ENCODE measurements at places on chromosomes 7 and 10. TPM values are rescaled to one million over a fixed set of nuclear protein-coding genes. Genes with fewer than 3 reads are reported as not detected.

DNA sequence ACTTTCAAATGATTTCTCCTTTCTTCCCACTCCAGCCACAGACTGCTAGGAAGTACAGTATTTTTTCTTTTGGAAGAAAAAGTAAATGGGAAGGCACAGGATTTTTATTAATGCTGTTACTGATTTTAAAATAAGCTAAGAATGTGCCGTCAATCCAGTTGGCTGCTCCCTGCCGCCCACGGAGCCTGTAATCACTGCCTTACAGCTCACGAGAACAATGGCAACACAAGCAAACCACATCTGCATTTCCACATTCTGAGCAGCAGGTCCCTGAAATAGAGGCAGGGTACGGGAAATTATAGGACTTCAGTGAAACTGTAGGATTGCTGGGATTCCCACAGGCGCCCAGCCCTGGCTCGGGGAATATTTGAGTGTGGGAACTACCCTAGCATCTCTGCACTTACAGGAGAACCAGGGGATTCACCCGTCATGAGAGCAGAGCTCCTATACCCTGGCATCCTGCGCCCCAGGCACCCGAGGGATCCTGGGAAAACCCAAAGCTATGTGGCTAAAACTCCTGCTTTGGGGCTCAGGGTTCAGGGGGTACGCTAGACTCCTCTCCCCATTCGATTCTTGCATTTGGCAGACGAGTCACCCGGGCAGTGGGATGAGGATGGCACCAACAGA is 72.9 kb upstream of the TNS3 start:
- no peak for DNase-seq

GRCh38 chr7:29194594-29195427 is at the start of gene CHN2:
Gene CHN2, plus strand, starts transcription at chr7:29194775.
- peak; percentile 28 for DNase-seq

SLC26A5 gene
- total RNA-seq, result not detected

GRCh38 chr7:102180727-102181126 is 105.9 kb upstream of the SH2B2 start:
- no peak for DNase-seq

DNA sequence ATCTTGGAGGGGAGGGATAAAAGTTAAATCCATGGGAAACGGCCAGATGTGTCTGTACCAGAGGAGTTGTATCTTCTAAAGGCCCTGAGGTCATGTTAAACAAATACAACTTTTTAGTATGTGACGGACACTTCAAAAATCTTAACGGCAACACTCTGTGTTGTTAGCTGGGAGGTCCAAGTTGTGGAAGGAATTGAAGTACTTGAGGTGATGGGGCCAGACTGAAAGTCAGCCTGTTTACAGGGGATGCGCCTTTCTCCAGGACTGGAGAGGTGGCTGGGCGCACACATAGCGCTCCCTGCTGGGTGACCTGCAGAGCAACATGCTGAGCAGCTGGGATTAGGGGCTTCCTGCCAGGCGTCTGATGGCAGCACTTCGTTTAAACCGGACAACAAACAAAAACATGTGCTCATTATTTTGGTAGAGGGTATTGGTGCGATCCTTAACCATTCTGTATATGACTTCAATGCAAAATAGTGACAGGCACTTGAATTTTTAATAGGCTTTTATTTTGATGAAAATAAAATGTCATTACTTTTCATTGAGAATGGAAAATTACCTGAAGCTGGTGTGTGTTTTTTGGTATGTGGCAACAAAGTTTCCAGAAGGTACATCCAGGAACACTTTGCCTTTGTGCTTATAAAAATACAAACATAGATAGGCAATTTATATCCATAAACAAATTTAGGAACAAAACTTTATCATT is 198.2 kb downstream of the MLLT10 start:
- peak; percentile 46 for DNase-seq

DNA sequence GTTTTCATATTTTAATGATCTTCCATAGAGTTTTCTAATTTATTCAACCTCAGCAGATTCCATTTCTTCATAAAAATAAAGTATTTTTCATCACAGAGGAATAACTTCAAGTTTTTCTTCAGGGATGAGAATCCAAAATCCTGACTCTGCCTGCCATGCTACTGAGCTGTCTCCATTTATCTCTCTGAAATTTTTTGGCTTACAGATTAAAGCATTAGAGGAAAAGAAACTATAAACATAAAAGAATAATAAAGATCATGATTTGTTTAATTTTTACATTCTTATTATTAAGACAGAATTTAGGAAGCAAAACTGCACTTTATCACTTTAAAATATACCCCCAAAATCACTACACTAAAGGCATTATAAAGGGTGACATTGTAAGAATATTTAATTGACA is 301.8 kb upstream of the NFE2L3 start:
- no peak for DNase-seq

DNA sequence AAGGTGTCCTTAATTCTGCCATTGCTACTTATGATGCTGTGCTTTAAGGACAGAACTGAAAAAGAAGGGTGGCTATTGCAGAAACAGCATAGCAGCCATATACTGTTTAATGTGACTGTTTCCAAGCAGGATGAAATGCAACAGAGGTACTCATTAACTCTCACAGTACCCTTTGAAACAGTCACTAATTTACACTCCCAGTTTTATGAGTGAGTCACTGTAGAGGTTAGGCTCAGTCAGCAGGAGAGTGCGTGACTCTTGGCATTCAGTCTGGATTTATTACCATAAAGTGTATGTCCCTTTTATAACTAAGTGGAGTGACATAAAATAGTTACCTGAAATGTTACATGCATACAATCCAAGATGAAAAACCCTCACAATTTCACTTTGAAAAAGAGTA is 27.7 kb downstream of the ALDH18A1 start:
- no peak for DNase-seq

DNA sequence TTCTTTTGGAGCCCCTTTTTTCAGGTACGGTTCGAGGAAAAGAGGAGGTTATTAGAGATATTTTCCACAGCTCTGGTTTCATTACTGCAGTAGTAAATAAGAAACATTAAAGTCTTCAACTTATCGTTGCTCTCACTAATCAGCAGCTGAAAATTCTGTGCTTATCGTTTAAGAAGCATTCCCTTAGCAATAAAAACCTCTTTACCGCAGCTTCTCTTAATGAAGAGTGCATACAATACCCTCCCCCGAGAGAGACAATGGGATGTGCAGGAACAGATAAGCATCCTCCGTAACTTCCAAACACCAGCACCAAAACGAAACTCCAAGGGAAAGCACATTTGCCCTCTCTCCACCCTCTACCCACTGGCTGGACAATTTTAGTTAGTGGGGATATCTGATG is 384.5 kb downstream of the NEBL start:
- no peak for DNase-seq

OPALIN gene
- total RNA-seq, result not detected

CNNM1 gene
- total RNA-seq, result 0.31 TPM

- no peak for DNase-seq
Observed at GRCh38 chr10:11478807-11479206, 132.6 kb downstream of the USP6NL start.

GRCh38 chr7:8254215-8254614 is 7.8 kb downstream of the ICA1 start:
- no peak for DNase-seq

DNA sequence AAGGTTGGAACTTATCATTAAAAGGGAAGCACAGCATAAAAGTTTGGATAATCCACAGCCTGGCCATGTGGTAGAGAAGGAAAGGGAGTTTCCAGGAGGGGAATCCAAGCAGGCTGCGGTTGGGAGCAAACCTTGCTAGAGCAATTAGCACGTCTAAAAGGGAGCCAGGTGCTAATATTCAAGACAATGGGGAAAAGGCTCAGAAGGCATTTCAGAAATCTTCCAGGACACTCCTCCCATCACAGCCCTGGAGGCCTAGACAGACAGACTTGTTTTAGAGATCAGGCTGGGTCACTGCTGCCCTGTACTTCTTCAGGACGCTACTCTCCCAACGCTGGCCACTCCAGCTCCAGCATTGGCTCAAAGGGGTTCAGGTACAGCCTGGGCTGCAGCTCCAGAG is 96.2 kb upstream of the KAT6B start:
- no peak for DNase-seq

DNA sequence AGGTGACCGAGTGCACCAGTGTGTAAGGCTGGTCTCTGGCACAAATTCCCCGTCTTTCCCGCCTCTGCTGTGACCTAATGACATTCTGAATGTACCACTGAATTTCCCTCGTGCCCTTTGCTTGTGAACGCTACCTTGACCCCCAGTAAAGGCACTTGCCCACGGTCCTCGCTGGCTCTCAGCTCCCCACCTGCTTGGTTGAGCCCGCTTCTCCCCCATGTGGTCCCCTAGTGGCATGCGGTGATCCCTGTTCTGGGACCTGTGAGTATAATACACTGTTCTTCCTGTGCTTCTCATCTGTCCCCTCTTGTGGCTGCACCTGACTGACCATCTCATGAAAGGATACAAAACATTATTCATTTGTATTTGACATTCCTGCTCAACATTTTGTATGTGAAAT is 495.7 kb downstream of the INHBA start:
- no peak for DNase-seq

TRIL gene
- 13.4 TPM for total RNA-seq

- no peak for DNase-seq
Observed at GRCh38 chr10:12938271-12938670, 63.2 kb downstream of the CCDC3 start.

TRIM73 gene
- total RNA-seq, result 17.0 TPM

- DNase-seq, result no peak
Observed at GRCh38 chr10:132685921-132686680, 99.8 kb downstream of the NKX6-2 start.

GRCh38 chr10:133390597-133391248 is 3.2 kb upstream of the MTG1 start:
- DNase-seq, result no peak

HOXA9 gene
- 13.2 TPM for total RNA-seq

DNA sequence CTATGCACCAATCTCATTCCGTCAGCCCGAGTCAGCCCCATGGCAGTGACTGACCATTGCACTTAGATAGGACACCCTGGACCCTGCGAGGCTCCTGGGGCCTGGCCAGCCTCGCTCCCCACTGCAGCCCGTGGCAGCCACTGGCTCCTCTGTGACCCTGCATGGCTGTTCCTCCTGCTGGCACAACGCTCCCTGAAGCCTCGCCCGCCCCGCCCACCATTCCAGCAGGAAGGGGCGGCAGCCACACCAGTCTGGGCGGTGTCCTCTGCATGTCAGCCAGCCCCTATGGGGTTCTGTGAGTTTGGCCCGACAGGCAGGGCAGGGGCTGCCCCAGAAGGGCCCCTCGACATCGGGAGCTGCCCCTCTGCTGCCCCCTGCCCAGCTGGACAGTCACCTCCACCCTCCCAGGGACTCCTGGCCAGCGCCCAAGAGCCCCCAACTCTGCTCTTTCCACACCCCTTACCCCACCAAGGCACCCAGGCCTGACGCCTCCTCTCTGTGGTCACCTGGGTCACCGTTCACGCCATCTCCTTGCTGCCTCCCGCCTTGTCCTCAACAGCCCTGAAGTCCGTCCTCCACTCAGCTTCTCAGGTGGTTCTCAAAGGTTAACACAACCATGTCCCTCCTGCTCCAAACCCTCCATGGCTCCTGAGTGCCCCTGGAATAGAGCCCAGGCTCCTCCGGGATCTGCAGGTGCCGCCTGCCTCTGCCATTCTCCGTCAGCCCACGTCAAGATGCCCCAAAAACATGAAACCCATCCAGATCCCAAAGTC is 103.5 kb downstream of the MICALL2 start:
- no peak for DNase-seq

- DNase-seq, result no peak
Observed at GRCh38 chr7:134905375-134905774, 80.9 kb upstream of the AGBL3 start.

- no peak for DNase-seq
Observed at GRCh38 chr10:24261627-24262026, 52.7 kb downstream of the KIAA1217 start.
